Suppressor macrophage (primary cell): ENCODE measurements at places on chromosomes 3 and 15.

DNA sequence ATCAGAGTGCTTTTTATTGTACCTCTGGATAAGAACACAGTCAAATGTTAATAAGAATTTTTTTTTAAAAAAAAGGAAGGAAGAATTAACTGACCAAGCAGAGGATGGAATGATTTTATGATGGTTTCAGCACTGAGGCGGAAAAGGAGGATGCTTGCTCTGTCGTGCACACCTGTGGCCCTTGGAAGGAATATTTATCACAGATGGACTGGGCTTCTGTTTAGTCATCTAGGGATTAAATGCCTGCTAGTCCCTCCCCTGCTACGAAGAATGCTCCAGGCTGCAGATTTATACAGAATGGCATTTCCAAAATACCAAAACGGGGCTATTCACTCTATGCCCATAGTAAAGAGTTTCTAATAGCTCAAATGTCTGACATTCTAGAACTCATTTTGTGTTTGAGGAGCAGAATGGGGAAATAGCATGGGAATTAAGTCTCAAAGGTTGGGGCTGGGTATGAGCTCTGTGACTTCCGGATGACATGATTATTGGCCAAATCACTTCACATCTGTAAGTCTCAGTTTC lies 92.8 kb upstream of the BCL6 start:
- peak; percentile 27 for DNase-seq

GRCh38 chr3:2837239-2837638 lies 272.9 kb downstream of the IL5RA start:
- DNase-seq, result no peak

DNA sequence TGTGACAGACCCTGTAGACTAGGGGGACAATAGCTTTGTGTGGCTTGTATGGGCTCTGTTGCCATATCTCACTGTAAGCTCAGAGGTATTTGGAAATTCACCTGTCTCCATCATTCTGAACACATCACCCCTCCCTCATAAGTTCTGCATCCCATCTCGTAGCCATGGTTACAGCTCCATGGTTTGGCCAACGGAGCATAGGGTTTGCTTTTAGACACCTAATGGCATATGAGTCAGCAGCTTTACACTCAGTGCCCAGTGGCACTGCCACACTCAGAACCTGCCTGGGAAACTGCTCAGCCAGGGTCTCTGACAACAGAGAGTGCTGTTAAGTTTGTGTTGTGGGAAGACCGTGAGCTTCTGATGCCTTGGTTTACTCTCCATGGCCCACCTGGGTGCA lies 67.3 kb downstream of the CCK start:
- no peak for DNase-seq

- no peak for DNase-seq
Measured at GRCh38 chr15:43276563-43277200, 10.0 kb upstream of the TGM5 start.

DNA sequence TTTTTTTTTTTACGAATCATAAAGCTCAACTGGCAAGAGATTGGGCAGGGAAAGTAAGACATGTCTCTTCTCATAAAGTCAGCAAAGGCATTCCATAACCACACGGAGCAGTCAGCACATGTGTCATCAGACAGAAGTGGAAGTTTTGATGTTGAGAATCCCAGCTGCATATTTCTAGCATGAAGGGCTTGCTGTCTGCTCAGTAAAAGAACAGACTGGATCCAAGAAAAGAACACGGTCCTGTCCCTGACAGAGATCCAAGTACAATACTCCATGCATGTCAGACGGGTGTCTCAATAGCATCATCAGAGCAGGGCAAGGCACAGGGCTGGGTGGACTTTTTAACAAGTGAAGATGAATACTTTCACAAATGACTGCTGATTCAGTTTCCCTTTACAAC lies 38.2 kb downstream of the ABI3BP start:
- no peak for DNase-seq

DNA sequence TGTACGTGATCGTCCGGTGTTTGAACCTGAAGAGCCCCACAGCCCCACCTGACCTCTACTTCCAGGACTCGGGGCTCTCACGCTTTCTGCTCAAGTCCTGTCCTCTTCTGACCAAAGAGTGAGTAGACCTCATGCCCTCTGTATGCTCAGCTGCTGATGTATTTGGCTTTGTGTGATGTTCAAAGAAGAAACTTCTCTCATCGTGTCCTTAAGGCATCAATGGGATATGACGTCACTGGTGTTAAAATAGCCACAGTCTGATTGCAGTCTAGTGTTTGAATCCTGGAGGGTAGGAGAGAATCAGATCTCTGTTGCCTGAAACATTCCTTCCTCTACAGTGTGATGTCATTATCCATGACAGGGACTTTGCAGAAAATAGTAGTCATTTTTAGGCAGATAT lies 28.1 kb downstream of the ABHD2 start:
- peak; percentile 42 for DNase-seq

DNA sequence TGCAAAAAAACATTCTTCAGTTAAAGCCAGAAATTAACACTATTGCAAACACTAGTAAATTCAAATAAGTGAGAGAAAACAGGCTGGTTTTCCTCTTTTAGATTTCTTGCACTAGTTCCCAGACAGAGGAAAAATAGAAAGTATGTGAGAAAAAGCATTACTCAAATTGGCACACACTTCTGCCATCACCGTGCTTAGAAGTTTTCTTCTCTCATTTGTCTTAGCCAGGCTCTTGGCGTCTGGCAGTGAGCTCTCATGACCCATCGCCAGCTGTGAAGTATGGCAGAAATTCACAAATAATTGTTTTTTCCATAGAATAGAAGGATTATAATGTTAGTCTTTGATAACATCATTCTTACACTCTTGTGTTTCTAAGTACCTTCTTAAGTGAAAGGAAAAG lies 515.9 kb downstream of the GBE1 start:
- DNase-seq, result no peak

DNA sequence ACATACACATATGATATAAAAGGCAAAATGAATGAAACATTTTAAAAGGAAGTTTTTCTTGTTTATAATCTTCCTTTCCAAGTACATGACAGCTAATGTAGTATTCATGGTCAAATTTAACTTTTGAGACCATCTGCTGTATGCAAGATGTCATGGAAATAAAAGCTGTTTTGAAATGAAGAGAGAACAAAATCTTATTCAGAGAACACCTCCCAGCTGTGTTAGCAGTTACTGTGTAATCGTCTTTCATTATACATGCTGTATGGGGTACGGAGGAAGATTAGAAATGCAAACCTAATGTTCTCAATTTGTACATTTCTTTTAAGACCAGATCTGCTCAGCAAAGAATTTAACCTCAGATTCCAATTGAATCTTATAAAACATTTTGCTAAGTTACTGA lies 1182.3 kb downstream of the OTOL1 start:
- DNase-seq, result no peak

DNA sequence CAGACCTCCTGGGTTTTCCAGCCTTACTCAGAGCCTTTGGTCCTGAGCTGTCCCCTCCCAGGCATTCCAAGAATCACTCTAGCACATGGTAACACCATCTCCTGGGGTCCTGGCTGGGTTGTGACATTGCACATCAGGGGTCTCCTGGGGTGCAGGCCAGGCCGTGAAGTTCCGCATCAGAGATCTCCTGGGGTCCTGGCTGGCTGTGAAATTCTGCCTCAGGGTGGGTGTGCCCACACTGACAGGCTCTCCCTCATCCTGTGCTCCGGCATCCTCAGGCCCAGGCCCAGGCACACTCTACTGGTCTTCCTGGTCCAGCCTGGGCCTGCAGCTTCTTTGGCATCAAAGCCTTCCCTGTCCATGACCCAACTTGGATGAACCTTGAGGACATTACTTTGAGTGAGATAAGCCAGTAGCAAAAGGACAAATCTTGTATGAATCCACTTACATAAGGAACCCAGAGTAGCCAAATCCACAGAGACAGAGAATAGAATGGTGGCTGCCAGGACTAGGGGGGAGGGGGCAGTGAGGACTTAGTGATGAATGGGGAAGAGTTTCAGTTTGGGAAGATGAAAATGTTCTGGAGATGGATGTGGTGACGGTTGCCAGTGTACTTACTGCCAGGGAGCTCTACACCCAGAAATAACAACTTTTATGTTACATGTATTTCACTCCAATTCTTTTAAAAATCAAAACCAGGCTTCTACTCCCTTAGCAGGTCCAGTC lies 49.1 kb upstream of the KLF13 start:
- no peak for DNase-seq

DNA sequence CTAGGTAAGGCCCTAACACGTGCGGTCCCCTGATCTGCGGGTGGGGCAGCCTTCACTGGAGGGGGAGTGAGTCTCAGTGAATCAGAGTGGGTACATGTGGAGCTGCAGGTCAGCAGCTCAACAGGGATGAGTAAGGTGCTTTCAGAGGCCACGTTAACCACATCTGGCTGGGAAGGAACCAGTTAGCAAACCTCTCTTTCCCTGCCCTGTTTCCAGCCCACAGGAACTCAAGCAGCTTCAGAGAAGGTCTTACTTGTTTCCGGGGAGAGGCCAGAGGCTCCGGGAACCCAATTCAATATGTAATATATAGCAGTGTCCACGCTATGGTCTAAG lies 175.3 kb downstream of the XXYLT1 start:
- DNase-seq, result no peak

GRCh38 chr3:38563070-38563885 lies 67.1 kb downstream of the EXOG start:
- no peak for DNase-seq

- no peak for DNase-seq
Measured at GRCh38 chr3:98812851-98813374, 49.8 kb downstream of the ST3GAL6 start.
